Tibial artery (tissue), 4 donors: ENCODE measurements at places on chromosomes 2 and 18.
A peak's percentile ranks its signal among the peaks of the same experiment; 100 is the strongest.

DNA sequence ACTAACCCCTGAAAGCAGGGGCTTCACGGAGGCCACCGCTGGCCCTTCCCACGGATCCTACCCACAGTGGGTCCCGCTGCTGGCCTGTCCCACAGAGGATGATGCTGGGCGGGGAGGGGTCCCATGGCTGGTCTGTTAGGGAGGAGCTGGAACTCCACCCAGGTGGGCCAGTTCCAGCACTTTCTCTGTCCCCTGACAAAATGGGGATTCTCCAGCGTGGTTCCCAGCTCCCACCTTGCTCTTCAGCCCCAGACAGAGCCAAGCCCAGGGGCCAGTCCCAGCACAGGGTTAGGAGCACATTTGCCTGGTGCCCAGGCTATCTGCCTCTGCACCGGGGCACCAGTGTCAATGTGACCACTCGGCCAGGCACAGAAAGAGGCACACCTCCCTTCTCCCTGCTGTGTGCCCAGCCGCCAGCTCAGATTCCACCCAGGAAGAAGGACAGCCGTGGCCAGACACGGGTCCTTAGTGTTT, 50.0 kb downstream of the ANKMY1 start:
- DNase-seq: no peak
- peaks cover 49% of the 10 kb centered on the region for H3K36me3 ChIP-seq
- H3K4me3 ChIP-seq: no peak overlapping the region
- no peaks in the 10 kb centered on the region for H3K4me1 ChIP-seq
- H3K27ac ChIP-seq: no peak overlapping the region

- H3K4me1 ChIP-seq: no peaks in the 10 kb centered on the region
- H3K36me3 ChIP-seq: peaks cover 8% of the 10 kb centered on the region
- H3K4me3 ChIP-seq: no peak overlapping the region
These were observed 70.6 kb downstream of the NRP2 start for GRCh38 chr2:205752924-205753323.

DNA sequence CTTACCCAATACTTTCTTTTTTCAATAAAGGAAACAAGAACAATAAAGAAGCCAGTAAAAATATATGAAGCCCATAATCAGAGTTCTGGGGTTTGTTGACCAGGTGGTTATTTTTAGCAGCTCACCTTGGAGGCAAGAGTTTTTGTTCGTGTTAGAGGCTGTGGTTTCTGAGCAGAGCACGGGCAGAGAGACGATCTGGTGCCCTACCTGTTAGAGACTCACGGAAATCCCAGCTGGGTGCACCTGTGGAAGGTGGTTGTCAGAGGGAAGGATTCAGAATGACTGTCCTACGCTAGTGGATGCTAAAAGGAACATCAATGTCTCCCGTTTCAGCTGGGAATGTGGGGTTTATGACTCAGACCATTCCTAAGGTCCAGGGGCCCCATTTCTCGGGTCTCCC, 87.6 kb downstream of the NRP2 start:
- H3K36me3 ChIP-seq: no peaks in the 10 kb centered on the region
- H3K27ac ChIP-seq: no peak overlapping the region
- H3K4me1 ChIP-seq: no peaks in the 10 kb centered on the region

GRCh38 chr2:195411219-195411687, 245.8 kb upstream of the SLC39A10 start:
- H3K27ac ChIP-seq: no peak overlapping the region

DNA sequence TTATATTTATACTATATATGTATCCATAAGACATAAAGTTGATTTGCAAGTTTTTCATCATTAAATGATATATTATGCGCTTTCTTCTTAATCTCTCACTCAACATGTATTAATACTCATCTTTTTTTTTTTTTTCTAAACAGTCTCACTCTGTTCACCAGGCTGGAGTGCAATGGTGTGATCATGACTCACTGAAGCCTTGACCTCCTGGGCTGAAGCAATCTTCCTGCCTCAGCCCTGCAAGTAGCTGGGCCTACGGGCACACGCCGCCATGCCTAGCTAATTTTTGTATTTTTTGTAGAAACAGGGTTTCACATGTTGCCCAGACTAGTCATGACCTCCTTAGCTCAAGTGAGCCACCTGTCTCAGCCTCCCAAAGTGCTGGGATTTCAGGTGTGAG, 51.4 kb upstream of the MAP4K3 start:
- H3K27ac ChIP-seq: no peak overlapping the region
- H3K36me3 ChIP-seq: no peaks in the 10 kb centered on the region
- H3K27me3 ChIP-seq: no peaks in the 10 kb centered on the region
- DNase-seq: no peak
- H3K4me1 ChIP-seq: no peaks in the 10 kb centered on the region

GRCh38 chr2:222609381-222609780, 46.5 kb downstream of the FARSB start:
- no peak overlapping the region for H3K4me3 ChIP-seq
- no peaks in the 10 kb centered on the region for H3K27me3 ChIP-seq
- DNase-seq: no peak
- H3K36me3 ChIP-seq: peaks cover 17% of the 10 kb centered on the region

GRCh38 chr2:132559921-132560320, 110.1 kb downstream of the LYPD1 start:
- no peak for DNase-seq
- H3K36me3 ChIP-seq: no peaks in the 10 kb centered on the region
- H3K4me3 ChIP-seq: no peak overlapping the region

- no peak overlapping the region for H3K4me3 ChIP-seq
- H3K4me1 ChIP-seq: no peaks in the 10 kb centered on the region
- DNase-seq: no peak
- no peak overlapping the region for H3K27ac ChIP-seq
- H3K27me3 ChIP-seq: no peaks in the 10 kb centered on the region
These were observed 171.4 kb downstream of the FSHR start for GRCh38 chr2:48982887-48983435.

DNA sequence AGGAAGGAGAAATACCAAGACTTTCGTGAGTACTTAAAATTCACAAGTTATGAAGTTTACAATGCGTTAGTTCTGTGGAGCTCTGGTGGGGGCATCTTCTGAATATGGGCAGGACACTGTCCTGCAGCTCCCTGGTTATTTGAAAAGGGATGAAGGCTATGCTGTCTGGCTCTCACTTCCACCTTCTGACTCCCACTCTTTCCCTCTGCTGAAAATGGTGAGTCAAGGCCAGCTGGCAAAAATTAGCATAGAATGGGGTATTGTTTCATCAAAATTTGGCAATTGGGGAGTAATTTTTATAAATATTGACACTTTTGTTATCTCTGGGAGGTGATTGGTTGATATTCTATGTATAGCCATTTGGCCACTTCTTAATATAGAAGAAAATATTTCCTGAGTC, 177.4 kb downstream of the PARD3B start:
- no peaks in the 10 kb centered on the region for H3K4me1 ChIP-seq
- no peak overlapping the region for H3K27ac ChIP-seq
- H3K27me3 ChIP-seq: no peaks in the 10 kb centered on the region
- no peaks in the 10 kb centered on the region for H3K36me3 ChIP-seq
- no peak overlapping the region for H3K4me3 ChIP-seq
- DNase-seq: no peak

DNA sequence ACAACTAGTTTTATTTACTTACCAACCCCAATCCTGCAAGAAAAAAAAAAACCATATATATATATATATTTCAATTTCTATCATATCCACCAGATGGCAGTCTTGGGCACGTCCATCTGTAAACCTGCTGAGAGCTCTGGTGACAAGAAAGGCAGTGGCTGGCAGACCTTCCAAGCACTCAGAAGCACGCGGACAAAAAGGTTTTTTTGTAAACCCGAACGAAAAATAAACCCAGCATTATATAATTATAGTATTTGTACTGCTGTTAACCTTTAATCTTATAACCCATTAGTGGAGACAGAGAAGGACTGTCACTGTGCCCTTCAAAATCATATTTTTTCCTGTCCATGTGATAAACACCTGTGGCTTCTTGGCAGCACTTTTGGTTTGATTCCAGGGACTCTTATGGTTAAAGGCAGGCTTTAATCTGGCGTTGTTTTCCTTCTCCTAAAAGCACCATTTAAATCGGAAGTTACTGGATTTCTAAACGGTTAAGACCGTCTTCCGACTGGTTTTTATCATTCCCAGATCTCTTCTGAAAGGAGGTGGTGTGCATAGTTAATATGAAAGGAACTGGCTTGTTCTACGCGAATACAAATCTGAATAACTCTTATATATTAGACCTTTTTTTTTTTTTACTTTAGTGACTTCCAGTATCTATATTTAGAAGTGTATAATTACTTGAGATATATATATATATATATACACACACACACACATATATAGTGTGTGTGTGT, 31.0 kb upstream of the SLC3A1 start:
- H3K27me3 ChIP-seq: no peaks in the 10 kb centered on the region
- H3K4me1 ChIP-seq: no peaks in the 10 kb centered on the region
- peak overlapping the region; percentile 46 for H3K4me3 ChIP-seq
- peak overlapping the region; percentile 34 for H3K27ac ChIP-seq

- H3K4me3 ChIP-seq: no peak overlapping the region
- DNase-seq: no peak
- H3K36me3 ChIP-seq: no peaks in the 10 kb centered on the region
- no peaks in the 10 kb centered on the region for H3K27me3 ChIP-seq
- H3K4me1 ChIP-seq: no peaks in the 10 kb centered on the region
- no peak overlapping the region for H3K27ac ChIP-seq
These were observed 855.6 kb upstream of the PIK3C3 start for GRCh38 chr18:41099451-41099850.

DNA sequence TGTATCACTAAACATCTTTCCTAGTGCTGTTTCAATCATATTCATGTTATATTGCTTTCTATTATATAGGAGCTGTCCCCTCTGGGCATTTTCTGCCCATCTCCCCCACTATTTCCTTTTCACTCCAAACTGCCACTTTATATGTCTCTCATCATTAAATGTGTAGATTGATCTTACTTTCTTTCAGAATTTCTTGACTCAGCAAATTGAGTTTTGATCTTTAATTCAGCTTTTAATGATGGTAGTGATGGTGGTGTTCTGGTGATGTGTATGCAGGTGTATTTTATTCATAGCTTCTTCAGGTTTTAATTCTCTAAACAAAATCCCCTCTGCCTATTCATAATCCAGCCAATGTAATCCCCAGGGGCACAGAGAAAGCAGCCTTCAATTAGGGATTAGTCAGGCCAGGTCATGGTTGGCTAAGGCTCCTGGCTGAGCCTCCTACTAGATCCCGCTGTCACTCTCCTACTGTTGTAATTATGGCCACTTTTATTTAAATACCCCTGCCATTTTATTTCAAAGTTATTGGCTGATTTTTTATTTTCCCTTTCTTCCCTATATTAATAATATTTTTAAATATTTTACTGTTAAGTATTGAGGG, 325.4 kb downstream of the SPAG16 start:
- no peak for DNase-seq
- H3K4me1 ChIP-seq: no peaks in the 10 kb centered on the region
- no peak overlapping the region for H3K27ac ChIP-seq
- H3K4me3 ChIP-seq: no peak overlapping the region

DNA sequence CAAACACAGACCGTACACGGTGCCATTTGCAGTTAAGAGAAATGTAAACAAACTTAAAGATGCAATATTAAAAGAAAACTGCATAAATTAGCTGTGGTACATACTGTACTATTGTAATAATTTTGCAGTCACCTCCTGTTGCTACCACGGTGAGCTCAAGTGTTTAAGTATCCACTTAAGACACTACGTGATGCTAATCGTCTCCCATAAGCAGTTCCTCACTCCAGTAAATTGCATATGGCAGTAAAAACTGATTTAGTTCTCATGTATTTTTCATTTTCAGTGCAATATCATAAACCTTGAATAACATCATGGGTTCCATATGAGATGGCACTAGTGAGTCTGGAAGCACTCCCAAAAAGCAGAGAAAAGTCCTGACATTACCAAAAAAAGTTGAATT, 14.4 kb downstream of the CLEC4F start:
- H3K27me3 ChIP-seq: no peaks in the 10 kb centered on the region
- H3K27ac ChIP-seq: no peak overlapping the region
- no peak overlapping the region for H3K4me3 ChIP-seq
- DNase-seq: no peak

- no peaks in the 10 kb centered on the region for H3K27me3 ChIP-seq
- H3K27ac ChIP-seq: no peak overlapping the region
- H3K4me3 ChIP-seq: no peak overlapping the region
- H3K4me1 ChIP-seq: no peaks in the 10 kb centered on the region
These were observed 31.0 kb downstream of the EDAR start for GRCh38 chr2:108958002-108958401.

DNA sequence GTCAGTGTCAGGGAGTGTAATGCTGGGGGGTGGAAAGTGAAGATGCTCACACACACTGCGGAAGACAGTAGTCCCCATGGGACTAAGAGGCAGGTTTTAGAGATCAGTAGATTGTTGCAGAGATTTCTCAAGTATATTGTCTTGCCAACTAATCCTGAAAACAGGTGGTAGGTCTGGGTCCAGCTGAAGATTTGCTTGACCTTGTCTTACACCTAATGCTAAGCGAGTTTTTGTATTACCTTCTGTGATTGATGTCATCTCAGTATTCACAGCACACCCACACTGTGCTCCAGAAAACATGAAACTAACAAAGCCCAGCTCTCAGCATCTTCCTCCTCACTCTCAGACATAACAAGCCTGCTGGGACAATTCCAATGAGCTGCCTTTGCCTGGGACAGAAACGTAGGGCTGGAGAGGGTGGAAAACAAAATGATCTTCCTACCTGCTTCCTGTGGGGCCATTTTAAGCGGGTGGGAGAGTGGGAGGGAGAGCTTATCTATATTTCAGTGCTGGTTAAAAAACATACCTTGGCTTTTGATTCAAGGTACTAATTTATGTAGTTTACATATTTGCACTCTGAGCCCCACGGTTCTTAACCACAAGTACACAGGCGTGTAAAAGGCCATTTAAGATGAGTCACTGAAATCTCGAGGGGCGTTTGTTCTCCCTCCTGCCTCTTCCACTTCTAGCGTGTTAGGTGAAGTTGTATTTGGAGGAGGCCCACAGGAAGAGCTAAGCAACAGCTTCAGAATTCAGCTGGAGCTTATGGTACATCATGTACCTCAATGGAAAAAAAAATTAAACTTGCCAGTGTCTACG, 23.1 kb upstream of the RBMS1 start:
- H3K4me1 ChIP-seq: no peaks in the 10 kb centered on the region
- no peaks in the 10 kb centered on the region for H3K27me3 ChIP-seq
- no peak overlapping the region for H3K4me3 ChIP-seq
- no peak for DNase-seq
- no peak overlapping the region for H3K27ac ChIP-seq

DNA sequence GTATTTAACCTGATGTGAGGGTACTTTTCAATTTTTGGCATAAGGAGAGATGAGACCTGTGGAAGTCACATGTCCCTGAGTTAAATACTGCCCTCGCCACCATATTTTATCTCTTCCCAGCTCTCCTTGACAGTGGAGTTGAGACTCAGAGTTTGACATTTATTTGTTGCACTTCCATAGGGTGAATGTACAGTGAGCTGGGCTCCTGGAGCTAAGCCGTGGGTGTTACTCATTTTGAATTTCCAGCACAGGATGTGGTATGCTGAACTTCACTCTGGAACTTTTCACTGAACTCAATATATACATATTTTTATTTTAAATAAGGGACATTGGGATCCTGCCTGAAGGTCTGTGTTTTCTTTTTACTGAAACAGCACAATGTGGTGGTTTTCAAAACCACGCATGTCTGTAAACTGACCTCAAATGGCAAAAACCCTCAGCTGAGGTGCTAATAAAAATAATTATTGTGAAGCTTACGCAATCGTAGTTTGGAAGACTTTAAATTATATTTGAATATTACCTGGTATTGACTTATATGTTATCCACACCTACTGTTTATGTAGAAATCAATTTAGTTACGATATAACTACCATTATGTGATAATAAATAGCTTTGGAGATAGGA, 12.1 kb downstream of the RNF144A start:
- H3K4me1 ChIP-seq: no peaks in the 10 kb centered on the region
- H3K27ac ChIP-seq: no peak overlapping the region
- no peaks in the 10 kb centered on the region for H3K36me3 ChIP-seq
- no peak overlapping the region for H3K4me3 ChIP-seq
- no peaks in the 10 kb centered on the region for H3K27me3 ChIP-seq
